Activated CD4-positive, alpha-beta T cell treated with anti-CD3 and anti-CD28 coated beads, Interleukin-2, amount 10 ng/mL, durations not matched to agents 7 days and 5 days (primary cell): ENCODE measurements at places on chromosomes 7 and 10. TPM values are rescaled to one million over a fixed set of nuclear protein-coding genes. Genes with fewer than 3 reads are reported as not detected.

Gene SERPINE1
- 0.27 TPM for total RNA-seq

Gene PLCE1
- 0.02 TPM for total RNA-seq

Gene MYL10
- total RNA-seq, result not detected

Gene SP4
- 38.8 TPM for total RNA-seq

Gene ARMC3
- not detected for total RNA-seq

Gene CYP2C19
- total RNA-seq, result not detected

Gene FAM24B
- 12.1 TPM for total RNA-seq

Gene TLX1
- total RNA-seq, result not detected

Gene TAS2R41
- total RNA-seq, result 0.29 TPM
